ENCODE measurements at places on chromosomes 11 and 22.

- no peak for DNase-seq
Observed at GRCh38 chr11:96257972-96258934, 84.7 kb downstream of the MAML2 start.

DNA sequence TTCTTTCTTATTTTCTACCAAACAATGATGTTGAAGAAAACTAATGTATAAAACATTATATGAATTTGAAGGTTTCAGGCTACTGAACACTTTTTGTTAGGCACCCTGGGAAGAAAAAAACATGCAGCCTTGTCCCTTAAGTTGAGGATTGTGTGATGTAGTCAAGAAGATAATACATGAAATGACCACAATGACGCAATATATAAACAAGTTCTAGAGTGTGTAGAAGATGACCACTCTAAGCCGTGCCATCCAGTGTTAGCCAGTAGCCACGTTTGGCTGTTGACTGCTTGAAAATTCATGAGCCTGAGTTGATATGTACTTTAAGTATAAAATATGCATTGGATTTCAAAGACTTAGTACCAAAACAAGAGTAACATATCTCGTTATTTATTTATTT is 16.2 kb downstream of the SWAP70 start:
- DNase-seq, result no peak

DNA sequence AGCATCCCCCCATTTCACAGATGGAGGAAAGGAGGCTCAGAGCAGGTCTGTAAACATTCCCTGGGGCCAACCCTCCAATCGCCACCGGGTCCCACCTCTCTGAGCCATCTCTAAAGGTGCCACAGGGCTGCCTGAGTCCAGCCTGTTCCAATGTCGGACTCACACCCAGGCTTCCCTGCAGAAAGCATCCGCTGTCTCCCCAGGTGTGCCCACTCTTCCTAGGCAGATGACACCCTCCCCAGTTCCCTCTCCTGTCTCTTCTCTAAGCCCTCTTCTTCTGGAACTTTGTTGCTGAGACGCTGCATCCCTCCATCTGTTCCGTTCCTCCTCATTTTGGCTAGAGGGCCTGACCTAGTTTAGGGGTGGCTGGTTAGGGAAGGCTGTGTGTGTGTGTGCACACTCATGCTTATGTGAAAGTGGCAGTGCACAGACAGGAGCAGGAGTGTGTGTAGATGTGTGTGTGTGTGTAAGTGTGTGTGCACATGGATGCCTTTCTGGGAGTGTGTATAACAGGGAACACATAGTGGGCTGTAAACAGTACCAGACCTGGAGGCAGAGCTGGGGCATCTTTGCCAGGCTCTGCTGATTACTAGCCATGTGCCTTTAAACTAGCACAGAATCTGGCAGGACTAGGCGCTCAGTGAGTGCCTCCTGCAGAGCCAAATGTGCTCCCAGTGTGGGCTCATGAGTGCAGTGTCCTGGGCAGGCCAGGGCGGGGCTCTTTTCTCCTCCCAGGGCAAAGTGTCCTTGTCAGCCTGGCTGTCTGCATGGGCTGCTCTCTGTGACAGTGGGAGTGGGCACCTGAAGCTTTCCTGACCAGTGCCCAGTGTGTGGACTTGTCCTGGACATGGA is 77.3 kb upstream of the NECTIN1 start:
- no peak for DNase-seq

DNA sequence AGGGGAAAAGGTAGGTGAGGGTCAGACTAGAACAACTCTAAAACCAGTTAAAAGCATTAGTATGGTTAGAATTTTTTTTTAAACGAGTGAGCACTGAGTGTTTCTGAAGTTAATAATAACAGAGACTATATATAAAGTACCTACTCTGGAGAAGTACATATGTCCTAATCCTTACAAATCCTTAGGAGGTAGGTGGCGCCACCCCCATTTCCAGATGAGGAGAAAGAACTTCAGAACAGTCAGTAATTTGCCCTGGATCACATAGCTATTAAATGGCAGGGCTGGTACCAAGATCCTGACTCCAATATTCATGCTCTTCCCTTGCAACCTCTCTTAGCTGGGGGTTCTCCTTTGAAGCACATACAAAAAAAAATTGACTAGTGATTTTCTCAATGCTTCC is 80.5 kb downstream of the CLPB start:
- DNase-seq, result peak; percentile 17

DNA sequence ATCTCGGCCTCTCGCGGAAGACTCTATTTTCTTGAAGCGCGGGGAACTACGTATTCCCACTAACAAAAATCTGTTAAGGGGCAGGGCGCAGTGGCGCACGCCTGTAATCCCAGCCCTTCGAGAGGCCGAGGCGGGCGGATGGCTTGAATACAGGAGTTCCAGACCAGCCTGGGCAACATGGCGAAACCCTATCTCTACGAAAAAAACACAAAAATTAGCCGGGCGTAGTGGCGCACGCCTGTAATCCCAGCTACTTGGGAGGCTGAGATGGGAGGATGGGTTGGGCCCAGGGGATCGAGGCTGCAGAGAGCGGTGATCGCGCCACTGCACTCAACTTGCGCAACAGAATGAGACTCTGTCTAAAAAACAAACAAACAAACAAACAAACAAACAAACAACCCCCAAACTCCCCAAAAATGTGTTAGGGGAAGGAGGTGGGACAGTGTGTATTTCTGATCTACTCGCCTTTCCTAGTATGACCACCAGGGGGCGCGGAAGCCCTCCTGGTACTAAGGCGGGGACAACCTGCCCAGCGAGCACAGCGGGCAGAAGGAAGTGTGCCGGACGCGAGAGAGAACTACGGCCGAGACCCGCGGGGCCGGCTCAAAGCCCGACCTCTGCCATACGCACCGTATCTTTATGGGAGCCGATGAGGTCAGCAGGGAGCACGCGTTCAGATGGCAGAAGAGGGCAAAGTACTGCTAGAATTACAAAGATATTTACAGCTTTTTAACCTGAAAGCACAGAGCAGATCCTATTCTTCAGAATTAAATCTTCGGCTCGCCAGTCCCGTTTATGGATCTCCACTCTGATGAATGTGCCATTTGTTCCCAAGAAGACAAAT is 1.3 kb upstream of the STX3 start:
- DNase-seq, result peak; percentile 64

DNA sequence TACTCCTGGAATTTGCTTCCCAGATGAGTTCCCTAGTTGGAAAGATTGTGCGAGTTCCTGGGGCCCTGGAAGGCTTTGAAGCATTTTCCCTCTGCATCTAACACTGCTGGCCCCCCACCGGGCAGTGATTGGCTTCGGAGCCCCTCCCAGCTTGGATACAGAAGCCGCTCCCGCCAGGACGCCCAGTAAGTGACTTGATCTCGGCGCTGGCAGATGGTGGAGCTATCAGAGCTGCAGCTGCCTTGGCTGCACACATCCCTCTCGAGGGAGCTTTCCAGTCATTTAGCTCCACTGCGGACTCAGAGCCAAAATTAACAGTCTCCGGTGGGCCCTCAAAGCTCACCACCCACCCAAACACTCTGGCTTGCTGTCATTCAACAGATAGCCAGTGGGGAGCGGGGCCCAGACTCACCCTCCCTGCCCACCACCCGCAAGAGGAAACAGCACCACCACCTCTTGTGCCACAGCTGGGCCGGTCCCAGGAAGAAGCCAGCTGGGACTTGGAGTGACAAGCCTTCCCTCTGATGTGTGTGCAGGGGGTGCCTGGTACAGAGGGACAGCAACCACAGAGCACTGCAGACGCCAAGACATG is 162.3 kb downstream of the TRIM29 start:
- no peak for DNase-seq

DNA sequence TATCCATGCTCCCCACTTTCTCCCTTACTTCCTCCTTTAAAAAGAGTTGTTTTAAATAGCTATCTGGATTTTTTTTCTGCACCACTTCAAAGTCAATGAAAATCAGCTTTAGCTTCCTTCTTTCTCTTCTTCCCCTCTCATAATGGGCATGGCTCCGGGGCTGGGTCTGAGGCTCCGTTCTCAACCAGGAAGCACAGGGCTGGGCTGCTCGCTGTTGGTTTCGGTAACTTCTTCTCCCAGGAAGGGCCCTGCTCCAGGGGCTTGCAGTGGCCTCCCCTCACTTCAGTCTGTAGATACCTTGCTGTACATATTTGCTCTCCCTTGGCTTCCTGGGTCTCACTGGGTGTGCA is 23.8 kb downstream of the MICAL2 start:
- DNase-seq, result no peak

DNA sequence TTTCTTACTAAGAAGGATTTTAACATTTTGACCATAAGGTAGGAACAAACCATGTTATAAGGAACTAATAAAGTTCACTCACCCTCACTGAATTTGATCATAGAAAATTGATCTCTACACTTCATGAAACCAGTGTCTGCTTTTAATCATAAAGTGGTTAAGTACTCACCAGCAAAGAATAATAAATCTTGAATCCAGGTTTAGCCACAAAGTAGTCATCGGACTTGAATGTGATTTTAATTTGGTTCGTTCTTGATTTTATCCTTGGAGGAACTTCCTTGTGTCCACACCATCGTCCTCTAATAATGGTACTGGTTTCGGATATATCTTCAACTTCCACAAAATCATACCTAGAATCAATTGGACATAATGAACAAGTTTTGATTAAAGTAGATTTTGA is 40.5 kb upstream of the DDI1 start:
- DNase-seq, result no peak

DNA sequence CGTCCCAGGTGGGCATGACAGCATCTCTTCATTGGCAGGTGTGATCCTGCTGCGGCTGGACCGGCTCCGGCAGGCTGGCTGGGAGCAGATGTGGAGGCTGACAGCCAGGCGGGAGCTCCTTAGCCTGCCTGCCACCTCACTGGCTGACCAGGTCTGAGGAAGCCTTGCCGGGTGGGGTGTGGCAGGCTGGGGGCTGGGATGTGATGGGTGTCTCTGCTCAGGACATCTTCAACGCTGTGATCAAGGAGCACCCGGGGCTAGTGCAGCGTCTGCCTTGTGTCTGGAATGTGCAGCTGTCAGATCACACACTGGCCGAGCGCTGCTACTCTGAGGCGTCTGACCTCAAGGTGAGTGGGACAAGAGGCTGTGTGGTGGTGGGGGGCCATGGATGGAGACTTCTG is 3.5 kb downstream of the LARGE2 start:
- DNase-seq, result no peak

DNA sequence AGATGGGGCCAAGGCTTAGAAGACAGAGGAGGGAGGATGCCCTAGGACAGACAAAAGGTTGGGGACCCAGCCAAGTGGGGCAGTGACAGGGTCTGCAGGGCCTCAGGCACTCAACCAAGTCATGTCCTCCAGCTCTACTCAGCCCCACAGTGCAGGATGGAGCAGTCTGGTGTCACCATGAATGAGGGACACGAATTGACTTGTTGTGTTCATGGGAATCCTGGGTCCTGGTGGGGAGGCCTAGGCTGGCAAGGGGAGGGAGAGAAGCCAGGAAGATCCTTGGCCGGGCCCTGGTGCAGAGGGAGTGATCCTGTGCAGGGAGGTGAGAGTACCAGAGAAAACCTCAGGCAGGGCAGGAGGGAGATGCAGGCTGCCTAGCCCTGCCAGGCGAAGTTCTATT is 12.0 kb downstream of the P2RY6 start:
- DNase-seq, result no peak

- no peak for DNase-seq
Observed at GRCh38 chr11:44564670-44565210, 723 bp upstream of the CD82 start.

DNA sequence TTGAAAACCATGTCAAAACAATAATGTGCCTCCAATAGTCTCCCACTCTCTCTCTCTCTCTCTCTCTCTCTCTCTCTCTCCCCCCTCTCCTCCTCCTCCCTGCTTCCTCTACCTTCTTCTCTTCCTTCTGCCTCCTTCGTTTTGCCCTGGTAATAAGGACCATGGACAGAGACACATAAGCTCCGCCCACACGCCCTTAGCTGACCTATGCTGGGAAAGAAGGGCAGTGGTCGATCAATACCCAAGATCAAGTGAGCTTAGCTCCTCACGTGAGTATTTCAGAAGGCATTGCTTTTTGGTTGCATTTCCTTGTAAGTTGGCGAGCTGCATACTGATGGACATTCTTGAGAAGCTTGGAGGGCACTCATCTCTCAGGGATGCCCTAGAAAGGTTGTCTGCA is 194.8 kb downstream of the MIAT start:
- DNase-seq, result no peak

DNA sequence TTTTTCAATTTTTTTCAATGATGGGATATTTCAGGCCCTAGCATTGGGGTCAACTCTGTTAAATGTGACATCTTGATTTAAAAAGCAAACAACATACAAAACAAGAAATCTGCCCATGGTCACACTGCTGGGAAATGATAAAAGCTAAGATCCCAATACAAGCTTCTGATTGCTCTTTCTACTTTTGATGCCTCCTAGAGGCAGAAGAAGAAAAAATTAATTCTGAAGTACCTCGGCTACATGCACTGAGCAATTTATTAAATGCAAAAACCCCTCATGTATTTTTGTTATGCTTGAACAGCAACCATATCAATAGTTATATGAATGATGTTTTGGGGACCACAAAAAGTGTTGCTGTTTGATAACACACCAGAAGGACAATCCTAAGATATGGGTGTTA is 342.1 kb upstream of the NARS2 start:
- DNase-seq, result no peak

GRCh38 chr11:105693075-105693759 is 83.3 kb downstream of the GRIA4 start:
- DNase-seq, result no peak

GRCh38 chr22:30078320-30079311 is 1.6 kb upstream of the HORMAD2 start:
- DNase-seq, result no peak

DNA sequence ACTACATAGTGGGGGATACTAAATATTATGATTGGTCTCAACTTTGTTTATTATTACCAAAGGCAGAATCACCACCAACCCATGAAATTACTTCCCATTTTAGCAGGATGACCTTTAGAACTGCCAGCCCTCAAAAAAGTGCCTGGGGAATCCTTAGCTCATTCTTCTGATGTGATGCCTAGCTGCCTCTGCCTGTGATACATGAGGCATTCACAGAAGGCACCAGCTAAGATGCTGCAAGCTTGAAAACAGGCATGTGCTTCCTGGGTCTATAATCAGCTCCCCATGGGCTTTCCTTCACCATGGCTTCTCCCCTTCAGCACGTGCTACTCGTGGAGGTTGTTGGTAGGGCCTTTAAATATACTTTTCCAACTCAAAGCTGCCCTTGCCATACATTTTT is 50.4 kb upstream of the ARHGAP20 start:
- no peak for DNase-seq

- DNase-seq, result no peak
Observed at GRCh38 chr22:30982512-30982911, 13.4 kb downstream of the TUG1 start.

GRCh38 chr11:75384438-75385080 is 14.8 kb upstream of the RPS3 start:
- DNase-seq, result peak; percentile 39

- peak; percentile 29 for DNase-seq
Observed at GRCh38 chr11:33116535-33116934, 44.7 kb downstream of the CSTF3 start.

- no peak for DNase-seq
Observed at GRCh38 chr22:27203276-27203660, 545.9 kb downstream of the MIAT start.
